ENCODE measurements at places on chromosomes 6 and 20.

GRCh38 chr6:138341176-138341575 is 36.5 kb upstream of the SMIM28 start:
- no peaks in the 10 kb centered on the region for H3K36me3 ChIP-seq
- no peak overlapping the region for H3K27ac ChIP-seq
- no peaks in the 10 kb centered on the region for H3K27me3 ChIP-seq

- H3K4me1 ChIP-seq = no peaks in the 10 kb centered on the region
- H3K27me3 ChIP-seq = peaks cover 9% of the 10 kb centered on the region
- no peak overlapping the region for H3K4me3 ChIP-seq
- H3K27ac ChIP-seq = no peak overlapping the region
- no peaks in the 10 kb centered on the region for H3K36me3 ChIP-seq
- no peak for DNase-seq
Observed at GRCh38 chr20:23632711-23633573, 4.8 kb downstream of the CST3 start.

DNA sequence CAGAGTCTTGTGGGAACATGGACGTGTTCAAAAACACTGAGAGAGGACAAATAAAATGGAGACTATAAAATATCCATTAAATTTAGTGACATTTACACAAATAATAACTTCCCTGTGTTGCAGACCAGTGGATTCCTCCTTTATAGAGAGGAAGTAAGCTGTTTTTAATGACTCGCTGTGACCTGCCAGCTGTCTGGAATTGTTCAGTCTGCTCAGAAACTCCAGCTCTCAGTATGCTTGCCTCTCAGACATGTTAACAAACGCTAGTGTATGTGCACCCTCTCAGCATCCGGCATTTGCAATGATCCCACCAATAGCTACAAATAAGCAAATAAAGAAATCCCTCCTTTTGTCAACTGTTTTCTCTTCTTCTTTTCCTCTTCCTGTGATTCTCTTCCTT is 158.0 kb upstream of the TCF21 start:
- H3K27ac ChIP-seq = no peak overlapping the region
- H3K4me3 ChIP-seq = no peak overlapping the region
- H3K4me1 ChIP-seq = no peaks in the 10 kb centered on the region
- no peaks in the 10 kb centered on the region for H3K36me3 ChIP-seq

DNA sequence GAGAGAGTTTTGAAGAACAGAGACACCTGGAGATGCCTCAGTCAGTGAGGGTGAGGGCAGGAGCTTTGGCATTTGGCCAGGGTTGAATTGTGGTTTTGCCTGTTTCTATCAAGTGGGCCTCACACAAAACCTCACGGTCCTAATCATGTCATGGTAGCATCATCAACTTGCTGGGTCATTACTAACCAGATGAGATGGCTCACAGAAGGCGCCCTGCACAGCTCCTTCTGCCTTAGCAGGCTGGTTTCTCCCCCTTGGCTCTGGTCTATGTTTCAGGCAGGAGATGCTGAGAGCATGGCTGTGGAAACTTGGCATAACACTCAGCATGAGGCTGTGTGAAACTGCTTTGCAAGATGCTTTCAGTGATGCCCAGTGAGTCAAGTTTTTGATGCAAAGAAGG is 99.3 kb downstream of the LRRC1 start:
- no peak overlapping the region for H3K4me3 ChIP-seq
- peaks cover 4% of the 10 kb centered on the region for H3K4me1 ChIP-seq
- H3K36me3 ChIP-seq = no peaks in the 10 kb centered on the region
- no peak for DNase-seq
- no peaks in the 10 kb centered on the region for H3K27me3 ChIP-seq

DNA sequence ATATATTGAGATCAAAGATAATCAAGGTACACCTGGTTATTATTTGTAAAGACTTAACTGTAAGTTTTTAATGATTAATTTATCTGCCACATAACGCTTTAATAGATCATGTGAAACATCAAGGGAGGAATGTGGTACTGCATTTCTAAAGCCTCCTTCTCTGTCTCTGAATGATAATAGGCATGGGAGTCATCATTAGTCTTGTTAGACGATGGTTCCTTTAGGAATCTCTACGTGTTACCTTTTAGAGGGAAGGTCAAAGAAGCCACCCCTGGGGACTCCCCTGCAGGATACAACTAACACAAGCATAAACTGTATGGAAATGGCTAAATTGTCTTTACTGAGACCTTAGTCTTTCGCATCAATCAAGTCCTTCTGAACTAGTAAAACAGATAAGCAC is 173.6 kb upstream of the MCHR2 start:
- no peak overlapping the region for H3K27ac ChIP-seq
- DNase-seq = no peak
- no peak overlapping the region for H3K4me3 ChIP-seq
- H3K27me3 ChIP-seq = no peaks in the 10 kb centered on the region
- H3K4me1 ChIP-seq = no peaks in the 10 kb centered on the region

DNA sequence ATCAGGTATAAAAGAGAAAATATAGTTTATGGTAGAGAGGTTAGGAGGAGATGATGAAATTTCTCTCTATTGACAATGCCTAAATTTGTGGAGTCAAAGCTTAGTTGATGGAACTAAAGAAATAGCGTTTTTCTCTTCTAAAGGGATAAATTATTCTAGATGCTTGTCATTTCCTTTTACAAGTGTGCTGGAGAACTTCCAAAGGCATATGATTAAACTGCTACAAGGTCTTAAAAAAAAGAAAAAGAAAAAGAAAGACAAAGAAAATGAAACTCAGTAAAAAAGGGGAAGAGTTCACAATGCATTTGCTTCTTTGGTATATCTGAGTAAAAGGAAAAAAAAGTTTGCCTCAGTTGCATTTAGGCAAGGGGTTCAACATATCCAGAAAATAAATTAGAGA is 499.8 kb upstream of the PTCHD4 start:
- H3K27ac ChIP-seq = no peak overlapping the region
- no peaks in the 10 kb centered on the region for H3K4me1 ChIP-seq
- H3K4me3 ChIP-seq = no peak overlapping the region
- no peaks in the 10 kb centered on the region for H3K36me3 ChIP-seq
- no peak for DNase-seq

DNA sequence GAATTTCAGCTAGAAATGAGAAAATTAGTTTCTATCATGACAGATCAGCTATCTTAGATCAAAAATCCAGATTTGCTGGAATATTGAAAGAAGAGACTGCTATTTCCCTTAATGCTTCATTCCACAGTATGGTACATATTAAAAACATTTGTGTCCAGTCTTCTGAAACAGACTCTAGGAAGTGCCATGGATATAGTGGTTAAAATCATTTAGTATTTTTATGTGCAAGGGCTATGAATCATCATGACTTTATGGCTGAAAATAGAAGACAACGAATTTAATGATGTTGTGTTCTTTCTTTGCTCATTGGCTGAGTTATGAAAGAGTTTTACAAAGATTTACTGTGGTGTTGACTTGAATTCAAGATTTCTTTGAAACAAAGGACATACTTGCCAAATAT is 146.6 kb downstream of the ANKRD60 start:
- H3K4me3 ChIP-seq = no peak overlapping the region
- no peak for DNase-seq
- no peaks in the 10 kb centered on the region for H3K36me3 ChIP-seq
- H3K27ac ChIP-seq = no peak overlapping the region
- H3K4me1 ChIP-seq = no peaks in the 10 kb centered on the region
- H3K27me3 ChIP-seq = no peaks in the 10 kb centered on the region

DNA sequence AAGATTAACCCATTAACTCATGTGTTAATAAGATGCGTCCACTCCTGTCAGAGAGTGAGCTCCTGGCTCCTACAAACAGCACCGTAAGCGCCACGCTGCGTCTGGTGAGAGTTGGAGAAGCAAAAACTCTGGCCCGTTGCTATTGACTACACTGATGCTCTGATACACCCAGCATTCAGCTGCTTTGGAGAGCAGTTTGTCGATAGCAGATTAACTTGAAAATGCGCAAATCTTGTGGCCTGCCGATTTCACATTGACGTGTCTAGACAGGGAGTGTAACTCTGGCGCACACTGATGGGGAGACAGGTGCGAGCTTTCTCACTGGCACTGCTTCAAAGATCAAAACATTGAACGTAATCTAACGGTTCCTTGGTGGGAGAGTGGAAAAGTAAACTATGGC is 151.7 kb upstream of the RPS6KA2 start:
- H3K4me3 ChIP-seq = no peak overlapping the region
- DNase-seq = no peak
- no peaks in the 10 kb centered on the region for H3K36me3 ChIP-seq
- peaks cover 8% of the 10 kb centered on the region for H3K4me1 ChIP-seq
- no peaks in the 10 kb centered on the region for H3K27me3 ChIP-seq

DNA sequence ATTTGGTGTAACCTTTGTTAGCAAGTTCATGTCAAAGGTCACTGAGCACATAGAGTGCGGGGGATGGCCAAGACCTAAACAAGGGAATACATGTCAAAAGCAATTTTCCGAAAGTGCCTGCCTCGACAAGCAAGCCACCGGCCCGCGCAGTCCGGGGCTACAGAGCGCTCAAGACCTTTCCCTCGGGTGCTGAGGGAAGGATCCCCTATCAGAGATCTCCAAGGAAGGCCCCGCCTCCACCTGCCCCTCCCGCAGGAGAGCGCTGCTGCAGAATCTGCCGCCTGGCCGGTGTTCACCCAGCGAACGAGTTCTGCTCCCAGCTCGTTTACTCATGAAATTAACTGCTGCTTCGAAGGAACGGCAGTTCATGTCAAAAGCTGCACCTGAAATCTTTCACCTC is 252.7 kb downstream of the BMP7 start:
- no peaks in the 10 kb centered on the region for H3K36me3 ChIP-seq
- DNase-seq = no peak
- peaks cover 23% of the 10 kb centered on the region for H3K27me3 ChIP-seq
- no peak overlapping the region for H3K27ac ChIP-seq
- H3K4me3 ChIP-seq = no peak overlapping the region
- no peaks in the 10 kb centered on the region for H3K4me1 ChIP-seq

GRCh38 chr6:8059129-8059528 is 5.1 kb downstream of the BLOC1S5 start:
- H3K4me3 ChIP-seq = no peak overlapping the region
- no peaks in the 10 kb centered on the region for H3K27me3 ChIP-seq
- H3K27ac ChIP-seq = no peak overlapping the region
- DNase-seq = no peak
